Hepatocyte (in vitro differentiated cells): ENCODE measurements at places on chromosomes 6 and 20.

GRCh38 chr20:33731693-33732165 lies at the start of gene ZNF341:
ZNF341 (plus strand) TSS chr20:33731996; CDS start chr20:33732022, 26 bp downstream.
- no peaks in the 10 kb centered on the region for H3K36me3 ChIP-seq
- peak; percentile 97 for DNase-seq
- no peaks in the 10 kb centered on the region for H3K27me3 ChIP-seq
- H3K4me1 ChIP-seq: peaks cover 26% of the 10 kb centered on the region
- H3K27ac ChIP-seq: peak within 1 kb of the TSS; percentile 95

DNA sequence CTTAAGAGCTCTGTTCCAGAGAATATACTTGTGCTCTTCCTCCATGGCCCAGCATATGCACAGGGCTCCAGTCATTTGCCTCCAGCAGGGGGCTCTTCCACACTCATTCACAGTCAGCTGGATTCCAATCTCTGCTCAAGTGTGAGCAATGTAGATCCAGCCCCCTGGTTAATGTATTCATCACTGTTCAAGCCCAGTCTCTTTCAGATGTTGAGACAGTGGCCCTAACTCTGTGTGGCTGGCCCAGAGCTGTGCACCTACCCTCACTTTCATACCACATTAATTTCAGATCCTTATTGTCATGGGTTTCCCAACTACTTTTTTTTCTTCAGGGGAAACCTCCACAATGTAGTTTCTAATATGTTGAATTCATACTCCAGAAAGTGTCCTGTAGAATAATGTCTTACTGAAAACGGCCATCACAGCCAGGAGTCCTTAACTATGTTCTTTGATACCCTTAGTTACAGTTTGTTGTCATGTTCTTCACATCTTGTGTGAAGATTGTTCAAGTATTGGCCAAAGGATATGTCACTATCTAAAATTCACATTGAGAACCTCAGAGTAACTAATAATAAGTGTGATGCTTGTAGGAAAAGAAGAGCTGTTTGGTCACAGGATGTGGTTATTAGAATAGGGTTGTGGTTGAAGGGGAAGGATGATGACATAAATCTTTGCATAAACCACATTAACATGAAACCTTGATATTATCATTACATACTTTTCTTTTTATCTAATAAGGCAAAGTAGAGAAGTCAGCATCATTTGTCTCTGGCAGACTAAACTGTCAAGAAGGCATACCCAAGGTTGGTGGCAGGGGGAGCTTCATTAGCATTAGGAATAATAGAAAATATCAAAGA lies 14.4 kb upstream of the HLA-DQA1 start:
- H3K36me3 ChIP-seq: no peaks in the 10 kb centered on the region
- H3K27ac ChIP-seq: no peak overlapping the region
- DNase-seq: peak; percentile 68
- no peaks in the 10 kb centered on the region for H3K4me1 ChIP-seq

DNA sequence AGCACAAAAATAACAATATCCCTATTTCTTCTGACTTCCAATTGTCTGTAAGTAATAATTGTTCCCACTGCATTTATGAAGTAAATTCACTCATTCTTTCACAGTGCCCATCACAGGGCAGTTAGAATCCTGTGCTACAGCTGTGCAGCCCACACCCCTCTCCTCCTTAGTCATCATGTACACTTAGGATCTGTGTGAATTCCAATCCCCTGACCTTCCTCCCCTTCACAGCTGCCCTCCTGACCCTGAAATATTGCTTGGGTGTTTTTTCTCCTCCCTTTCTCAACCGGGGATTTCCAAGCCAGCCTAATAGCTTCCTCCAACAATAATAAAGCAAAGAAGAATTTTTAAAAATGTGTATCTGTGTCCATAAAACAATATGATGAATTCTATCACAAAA lies 91.5 kb upstream of the BEND6 start:
- no peaks in the 10 kb centered on the region for H3K36me3 ChIP-seq
- no peaks in the 10 kb centered on the region for H3K27me3 ChIP-seq
- H3K4me3 ChIP-seq: no peak overlapping the region
- DNase-seq: peak; percentile 33

- no peak overlapping the region for H3K27ac ChIP-seq
- DNase-seq: no peak
- H3K36me3 ChIP-seq: no peaks in the 10 kb centered on the region
- peaks cover 7% of the 10 kb centered on the region for H3K4me1 ChIP-seq
These were observed 2.2 kb upstream of the OXT start for GRCh38 chr20:3068986-3069900.

DNA sequence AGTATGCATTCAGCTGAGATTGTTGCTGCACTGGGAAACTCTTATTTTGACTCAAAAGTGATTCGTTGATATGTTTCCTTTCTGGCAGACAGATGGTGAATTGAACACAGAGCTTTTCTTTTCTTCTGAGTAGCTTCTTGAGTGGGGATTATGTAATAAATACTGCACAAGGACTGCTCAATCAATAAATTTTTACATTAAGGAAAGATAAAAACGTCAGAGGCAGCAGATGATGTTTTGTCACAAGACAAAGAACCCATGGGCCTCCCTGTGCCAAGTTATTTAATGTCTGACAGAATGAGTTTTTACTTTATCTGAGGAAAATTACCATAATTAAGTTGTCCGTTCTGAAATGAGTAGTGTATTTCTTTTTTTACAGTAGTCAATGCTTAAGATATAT lies 460.3 kb downstream of the UTRN start:
- H3K4me3 ChIP-seq: no peak overlapping the region
- no peaks in the 10 kb centered on the region for H3K4me1 ChIP-seq
- H3K27ac ChIP-seq: no peak overlapping the region
- DNase-seq: no peak
- H3K36me3 ChIP-seq: no peaks in the 10 kb centered on the region

DNA sequence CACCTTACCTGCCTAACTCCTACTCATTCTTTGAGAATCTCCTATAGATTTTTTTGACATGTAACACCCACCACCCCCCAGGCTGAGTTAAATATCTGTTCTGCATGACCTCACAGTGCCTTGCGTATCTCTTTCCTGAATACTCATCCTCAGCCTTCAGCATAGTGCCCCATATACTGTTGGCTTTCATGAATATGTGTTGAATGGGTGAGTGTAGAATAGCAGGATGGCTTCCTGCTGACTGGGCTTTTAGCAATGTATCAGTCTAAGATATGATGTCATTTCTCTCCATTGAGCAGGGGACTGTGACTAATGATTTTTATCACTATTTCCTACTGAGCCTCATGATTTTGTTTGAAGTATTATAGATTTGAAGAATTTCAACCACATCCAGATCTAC lies 361.6 kb upstream of the MARCKS start:
- no peak overlapping the region for H3K27ac ChIP-seq
- no peaks in the 10 kb centered on the region for H3K36me3 ChIP-seq
- DNase-seq: no peak

GRCh38 chr20:8388707-8389106 lies 256.6 kb downstream of the PLCB1 start:
- no peaks in the 10 kb centered on the region for H3K36me3 ChIP-seq
- H3K4me1 ChIP-seq: no peaks in the 10 kb centered on the region
- no peaks in the 10 kb centered on the region for H3K27me3 ChIP-seq
- H3K27ac ChIP-seq: no peak overlapping the region
- no peak overlapping the region for H3K4me3 ChIP-seq
- DNase-seq: no peak

GRCh38 chr20:39188266-39188765 lies 226.2 kb downstream of the DHX35 start:
- no peaks in the 10 kb centered on the region for H3K36me3 ChIP-seq
- DNase-seq: no peak
- no peak overlapping the region for H3K27ac ChIP-seq
- no peak overlapping the region for H3K4me3 ChIP-seq

- H3K4me1 ChIP-seq: peaks cover 21% of the 10 kb centered on the region
- no peaks in the 10 kb centered on the region for H3K27me3 ChIP-seq
- peak; percentile 96 for DNase-seq
- H3K36me3 ChIP-seq: no peaks in the 10 kb centered on the region
- H3K4me3 ChIP-seq: peak within 1 kb of the TSS; percentile 97
These were observed at the start of gene TUBB2A for GRCh38 chr6:3157131-3157933. TUBB2A (minus strand) TSS chr6:3157544; CDS start chr6:3157463, 81 bp downstream.
